ENCODE measurements at places on chromosomes 1 and 21.

GRCh38 chr1:69511426-69512192 lies 56.1 kb upstream of the LRRC7 start:
- no peak for DNase-seq

- no peak for DNase-seq
These were observed 283.1 kb downstream of the LMX1A start for GRCh38 chr1:165073185-165074007.

DNA sequence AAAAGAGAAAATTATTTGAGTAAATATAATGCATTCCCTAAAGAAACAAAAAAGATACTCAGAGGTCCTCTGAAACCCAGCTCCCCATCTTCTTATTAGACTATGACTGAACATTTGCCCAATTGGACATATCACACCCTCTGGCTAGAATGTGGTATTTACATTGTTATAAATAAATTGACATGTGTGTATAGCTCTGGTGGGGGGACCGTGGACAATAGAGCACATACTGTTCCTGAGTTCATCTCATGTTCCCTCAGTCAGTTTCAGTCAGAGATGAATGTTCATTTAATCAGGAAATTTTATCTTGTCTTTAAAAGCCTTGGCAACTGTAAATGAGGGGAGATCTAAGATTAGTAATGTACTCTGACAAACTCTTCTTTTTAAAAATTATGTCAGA lies 459.3 kb upstream of the ADAMTS5 start:
- DNase-seq = no peak

GRCh38 chr1:240772131-240772530 lies 160.2 kb upstream of the GREM2 start:
- DNase-seq = no peak

DNA sequence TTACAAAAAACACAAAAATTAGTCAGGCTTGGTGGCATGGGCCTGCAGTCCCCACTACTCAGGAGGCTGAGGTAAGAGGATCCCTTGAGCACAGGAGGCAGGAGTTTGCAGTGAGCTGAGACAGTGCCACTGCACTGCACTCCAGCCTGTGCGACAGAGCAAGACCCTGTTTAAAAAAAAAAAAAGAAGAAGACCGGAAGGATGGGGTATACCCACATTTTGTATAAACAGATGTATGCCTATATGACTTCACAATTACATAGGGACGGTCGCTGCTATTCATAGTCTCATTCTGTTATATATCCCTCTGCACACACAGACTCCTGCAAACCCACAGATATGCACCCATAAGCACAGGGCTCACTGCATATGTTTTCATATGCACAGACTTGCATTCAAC lies 12.7 kb downstream of the LCK start:
- DNase-seq = no peak

Data from stimulated activated CD4-positive, alpha-beta T cell treated with anti-CD3 and anti-CD28 coated beads, Interleukin-2, amount 100 ng/mL, for 48 hours (primary cell).